Activated T-cell treated with anti-CD3 and anti-CD28 coated beads, Interleukin-2, amount 50 U/mL, for 1 hour (primary cell): ENCODE measurements at places on chromosomes 5 and 9.

DNA sequence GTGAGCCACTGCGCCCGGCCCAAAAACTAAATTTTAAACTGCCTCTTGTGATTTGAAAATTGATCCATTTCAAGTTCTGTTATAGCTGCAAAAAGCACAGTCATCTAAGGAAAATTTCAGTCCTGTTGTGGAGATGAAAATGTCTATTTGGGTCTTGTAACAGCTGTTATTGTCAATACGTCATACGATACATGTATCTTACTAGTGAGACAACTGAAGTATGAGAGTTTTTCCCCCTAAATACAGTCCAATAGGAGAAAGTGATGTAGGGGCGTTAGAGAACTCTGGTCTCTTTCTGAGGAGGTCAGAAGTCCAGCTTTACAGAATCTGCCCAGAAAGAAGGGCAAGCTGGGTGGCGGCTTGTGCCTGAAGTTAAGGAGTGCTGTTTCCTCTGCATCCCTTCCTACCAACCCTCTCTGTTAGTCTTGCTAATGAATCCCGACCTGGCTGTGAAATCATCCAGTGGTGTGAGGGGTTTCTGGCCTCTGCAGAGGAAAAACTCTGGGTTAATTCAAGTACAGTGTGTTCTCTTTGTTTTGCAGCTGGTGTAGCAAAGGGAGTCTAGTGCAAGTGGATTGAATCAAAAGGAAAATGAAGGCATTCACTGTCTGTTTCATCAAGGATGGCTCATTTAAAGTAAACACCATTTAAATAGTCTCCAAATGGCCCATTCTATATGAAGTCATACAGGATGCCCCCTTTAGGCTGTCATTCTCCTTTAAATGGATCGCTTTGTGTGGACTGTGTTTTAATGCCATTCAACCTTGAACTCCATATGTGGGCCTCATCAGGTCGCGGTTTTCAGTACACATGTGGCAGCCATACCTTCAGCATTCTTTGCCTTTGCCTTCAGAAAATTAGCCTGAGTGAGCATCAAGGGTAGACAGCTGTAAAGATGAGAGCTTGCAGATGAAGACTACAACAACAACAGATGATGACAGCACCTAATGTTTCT, 59.0 kb downstream of the AOPEP start:
- no peak for DNase-seq

DNA sequence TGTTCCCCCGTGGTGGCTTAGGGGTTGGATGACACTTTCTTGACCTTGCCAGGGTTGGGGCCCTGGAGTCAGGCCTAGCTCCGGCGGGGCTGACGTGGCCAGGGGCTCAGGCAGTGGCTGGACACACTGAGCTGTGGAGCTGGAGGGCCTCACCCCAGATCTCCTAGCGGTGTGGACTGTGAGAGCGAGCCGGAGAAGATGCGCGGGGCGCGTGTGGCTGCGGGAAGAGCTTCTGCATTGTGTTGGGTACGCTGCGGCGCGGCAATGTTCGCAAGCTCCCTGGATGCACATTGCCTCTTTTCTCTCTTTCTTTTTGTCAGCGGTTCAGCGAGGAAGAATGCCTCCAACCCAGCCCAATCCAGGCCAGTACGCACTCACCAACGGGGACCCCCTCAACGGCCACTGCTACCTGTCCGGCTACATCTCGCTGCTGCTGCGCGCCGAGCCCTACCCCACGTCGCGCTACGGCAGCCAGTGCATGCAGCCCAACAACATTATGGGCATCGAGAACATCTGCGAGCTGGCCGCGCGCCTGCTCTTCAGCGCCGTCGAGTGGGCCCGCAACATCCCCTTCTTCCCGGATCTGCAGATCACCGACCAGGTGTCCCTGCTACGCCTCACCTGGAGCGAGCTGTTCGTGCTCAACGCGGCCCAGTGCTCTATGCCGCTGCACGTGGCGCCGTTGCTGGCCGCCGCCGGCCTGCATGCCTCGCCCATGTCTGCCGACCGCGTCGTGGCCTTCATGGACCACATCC, 4.8 kb downstream of the NR2F1 start:
- DNase-seq, result no peak

GRCh38 chr9:120259100-120259499, 320.9 kb downstream of the CDK5RAP2 start:
- DNase-seq, result no peak

- DNase-seq, result no peak
These were observed 9.9 kb downstream of the SYNPO start for GRCh38 chr5:150650021-150651006.

DNA sequence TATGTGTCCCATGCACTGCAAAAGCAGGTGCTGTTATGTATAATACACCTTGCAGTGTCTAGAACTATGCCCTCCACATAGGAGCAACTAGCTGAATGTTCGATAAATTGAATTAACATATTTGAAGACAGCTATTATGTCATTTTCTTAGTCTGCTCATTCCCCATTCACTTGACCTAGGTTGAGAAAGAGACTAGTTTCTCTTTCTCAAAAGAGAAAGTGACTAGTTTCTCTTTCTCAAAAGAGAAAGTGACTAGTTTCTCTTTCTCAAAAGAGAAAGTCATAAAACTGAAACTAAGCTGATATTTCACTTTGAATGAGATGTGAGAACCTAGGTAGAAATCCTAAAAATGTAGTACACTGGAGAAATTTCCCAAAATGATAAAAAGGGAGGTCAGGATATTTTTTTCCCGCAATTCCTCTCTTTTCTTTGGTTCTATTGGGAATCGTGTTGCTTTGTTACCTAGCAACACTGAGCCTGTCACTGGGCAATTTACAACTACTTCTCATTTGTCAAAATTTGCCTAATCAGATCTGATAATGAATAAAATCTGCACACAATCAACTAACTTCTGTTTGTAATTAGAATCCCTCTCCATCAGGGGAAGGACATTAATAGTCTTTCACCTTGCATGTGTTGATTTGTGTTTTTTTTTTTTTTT, 132.0 kb upstream of the GRIA1 start:
- DNase-seq, result no peak

GRCh38 chr5:125278711-125279110, 532.3 kb upstream of the ZNF608 start:
- no peak for DNase-seq

- DNase-seq, result no peak
These were observed 52.9 kb downstream of the RASGEF1C start for GRCh38 chr5:180156141-180156540.

DNA sequence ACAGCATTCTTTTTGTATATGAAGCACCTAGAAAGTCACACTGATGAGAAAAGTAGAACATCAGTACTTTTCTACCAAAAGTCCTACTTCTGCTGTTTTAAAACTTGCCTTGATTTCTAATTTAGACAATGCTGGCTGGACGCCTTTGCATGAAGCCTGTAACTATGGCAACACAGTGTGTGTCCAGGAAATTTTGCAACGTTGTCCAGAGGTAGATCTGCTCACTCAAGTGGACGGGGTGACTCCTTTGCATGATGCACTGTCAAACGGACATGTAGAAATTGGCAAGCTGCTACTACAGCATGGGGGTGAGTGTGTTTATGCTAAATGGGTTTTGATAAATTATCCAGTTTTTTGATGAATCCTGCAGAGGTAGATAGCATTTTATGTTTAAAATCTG, 73.5 kb downstream of the SLF1 start:
- no peak for DNase-seq

- no peak for DNase-seq
These were observed 49.2 kb downstream of the ANXA2R start for GRCh38 chr5:42990892-42991291.

- DNase-seq, result no peak
These were observed 438.0 kb upstream of the WWC1 start for GRCh38 chr5:167853421-167853820.

GRCh38 chr5:175115831-175116230, 328.2 kb downstream of the DRD1 start:
- no peak for DNase-seq

GRCh38 chr9:98022447-98022846, 34.1 kb upstream of the NANS start:
- no peak for DNase-seq

DNA sequence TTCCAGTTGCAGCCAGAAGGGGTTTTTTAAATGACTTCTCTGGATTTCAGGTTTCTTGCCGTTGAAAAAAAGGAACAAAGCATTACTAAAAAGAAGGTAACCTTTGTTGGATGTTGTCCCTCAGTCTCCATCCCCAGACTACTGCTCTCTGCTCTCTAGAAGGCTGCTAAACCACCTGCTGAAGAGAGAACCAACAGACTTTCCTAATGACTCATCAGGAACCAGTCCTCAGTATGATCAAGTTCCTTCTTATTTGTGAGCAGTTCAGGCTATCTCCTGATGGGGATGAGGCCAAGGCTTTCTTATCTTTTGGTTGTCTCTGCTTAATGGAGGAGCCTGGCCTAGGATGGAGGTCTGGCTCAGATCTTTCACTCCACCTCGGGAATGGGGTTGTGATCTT, 4.1 kb downstream of the KIF4B start:
- DNase-seq, result no peak

DNA sequence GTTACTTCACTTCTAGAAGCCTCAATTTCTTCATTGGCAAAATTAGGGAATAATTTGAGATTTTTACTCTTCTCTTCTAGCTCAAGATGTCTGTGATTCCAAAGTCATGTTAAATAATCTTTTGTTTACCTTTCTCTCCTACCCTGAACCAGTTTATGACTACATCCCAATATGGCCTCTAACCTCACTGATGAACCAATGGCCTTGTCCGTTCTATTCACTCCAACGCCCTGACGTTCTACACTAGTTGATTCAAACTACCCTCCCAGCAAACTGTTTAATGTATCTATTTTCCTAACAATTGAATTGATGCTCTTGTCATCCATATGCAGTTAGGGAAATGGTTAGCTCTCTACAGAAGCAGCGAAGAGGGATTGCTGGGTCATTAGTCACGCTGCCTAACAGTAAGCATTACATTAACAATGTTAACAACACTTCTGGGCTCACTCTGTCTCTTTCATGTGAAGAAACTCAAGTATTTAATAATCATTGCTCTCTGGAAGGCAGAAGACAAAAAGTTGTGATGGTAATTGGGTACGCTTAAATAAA, 38.0 kb downstream of the RAPGEF1 start:
- no peak for DNase-seq

- DNase-seq, result no peak
These were observed 215.0 kb upstream of the IER5L start for GRCh38 chr9:129393064-129393463.

DNA sequence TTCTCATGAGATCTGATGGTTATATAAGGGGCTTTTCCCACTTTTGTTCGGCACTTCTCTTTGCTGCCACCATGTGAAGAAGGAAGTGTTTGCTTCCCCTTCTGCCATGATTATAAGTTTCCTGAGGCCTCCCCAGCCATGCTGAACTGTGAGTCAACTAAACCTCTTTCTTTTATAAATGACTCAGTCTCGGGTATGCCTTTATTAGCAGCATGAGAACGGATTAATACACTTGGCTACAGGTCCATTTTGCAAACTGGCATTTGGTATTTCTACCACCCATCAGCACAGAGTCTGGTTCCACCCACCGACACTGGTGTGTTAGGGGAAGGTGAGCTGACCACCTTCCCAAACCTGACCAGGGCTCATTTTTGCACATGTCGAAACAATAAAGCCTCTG, 47.9 kb upstream of the RARS1 start:
- no peak for DNase-seq

- no peak for DNase-seq
These were observed 184.4 kb upstream of the IER5L start for GRCh38 chr9:129362287-129363000.

DNA sequence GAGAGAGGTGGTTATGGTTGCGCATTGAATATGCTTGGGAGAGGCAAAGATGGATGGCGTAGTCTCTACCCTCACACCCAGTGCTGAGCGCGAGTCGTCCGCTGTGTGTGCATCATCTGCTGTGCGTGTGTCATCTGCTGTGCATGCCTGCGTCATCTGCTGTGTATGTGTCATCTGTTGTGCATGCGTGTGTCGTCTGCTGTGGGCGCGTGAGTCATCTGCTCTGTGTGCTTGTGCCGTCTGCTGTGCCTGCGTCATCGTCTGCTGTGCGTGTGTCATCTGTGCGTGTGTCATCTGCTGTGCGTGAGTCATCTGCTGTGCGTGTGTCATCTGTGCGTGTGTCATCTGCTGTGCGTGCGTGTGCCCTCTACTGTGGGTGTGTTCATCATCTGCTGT, 68.0 kb upstream of the IRX4 start:
- DNase-seq, result no peak

GRCh38 chr9:125145425-125145824, 2.1 kb upstream of the SCAI start:
- no peak for DNase-seq

- DNase-seq, result no peak
These were observed 51.4 kb upstream of the DAB2IP start for GRCh38 chr9:121599872-121600585.

- DNase-seq, result no peak
These were observed 20.6 kb downstream of the ARL15 start for GRCh38 chr5:54289769-54290168.

GRCh38 chr5:96709152-96709821, 47.1 kb downstream of the CAST start:
- no peak for DNase-seq

GRCh38 chr5:140544986-140545385, 2.5 kb upstream of the EIF4EBP3 start:
- no peak for DNase-seq

- no peak for DNase-seq
These were observed 205.6 kb downstream of the ZNF462 start for GRCh38 chr9:107068581-107068980.

GRCh38 chr5:84374568-84374967, 10.1 kb downstream of the EDIL3 start:
- no peak for DNase-seq

DNA sequence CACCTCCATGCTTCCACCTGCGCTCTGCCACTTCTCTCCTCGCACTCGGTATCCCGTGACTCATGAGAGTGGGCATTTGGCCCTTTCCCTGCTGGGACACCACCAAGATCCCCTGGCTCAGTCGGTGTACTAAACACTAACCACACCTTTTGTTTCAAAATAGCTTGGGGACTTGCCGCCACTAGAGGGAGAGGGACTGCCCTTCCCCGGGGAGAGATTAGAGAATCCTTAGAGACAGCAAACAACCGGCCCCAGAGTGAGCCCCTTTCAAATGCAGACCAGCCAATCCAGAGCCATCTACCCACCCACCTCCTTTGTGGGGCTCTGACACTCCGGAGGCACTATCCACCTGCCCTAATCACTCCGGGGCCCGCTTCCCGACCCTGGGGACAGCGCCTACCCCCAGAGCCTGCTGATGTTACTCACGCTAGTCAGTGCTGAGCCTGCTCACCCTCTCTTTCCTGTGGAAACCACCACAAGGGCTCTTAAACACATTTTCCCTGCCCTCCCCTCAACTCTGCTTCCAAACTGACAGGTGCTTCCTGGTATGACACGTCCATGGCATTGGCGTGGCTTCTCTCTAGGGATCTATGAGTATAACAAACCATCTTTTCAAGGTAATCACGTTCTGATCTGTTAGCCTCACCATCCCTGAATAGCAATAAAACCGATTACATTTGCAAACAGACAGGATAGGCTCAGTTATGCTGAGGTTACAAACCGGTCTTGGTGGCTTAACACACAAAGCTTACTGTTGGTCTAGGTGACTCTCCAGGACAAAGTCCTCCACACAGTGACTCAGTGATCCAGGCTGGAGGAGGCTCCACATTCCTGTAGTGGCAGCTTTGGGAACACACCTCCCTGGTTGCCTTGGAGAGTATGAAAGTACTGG, 180.1 kb upstream of the MVB12B start:
- DNase-seq, result no peak
